Stimulated activated CD4-positive, alpha-beta T cell treated with anti-CD3 and anti-CD28 coated beads, Interleukin-15, amount 100 ng/mL, for 1 hour (primary cell): ENCODE measurements at places on chromosomes 3 and 15.

DNA sequence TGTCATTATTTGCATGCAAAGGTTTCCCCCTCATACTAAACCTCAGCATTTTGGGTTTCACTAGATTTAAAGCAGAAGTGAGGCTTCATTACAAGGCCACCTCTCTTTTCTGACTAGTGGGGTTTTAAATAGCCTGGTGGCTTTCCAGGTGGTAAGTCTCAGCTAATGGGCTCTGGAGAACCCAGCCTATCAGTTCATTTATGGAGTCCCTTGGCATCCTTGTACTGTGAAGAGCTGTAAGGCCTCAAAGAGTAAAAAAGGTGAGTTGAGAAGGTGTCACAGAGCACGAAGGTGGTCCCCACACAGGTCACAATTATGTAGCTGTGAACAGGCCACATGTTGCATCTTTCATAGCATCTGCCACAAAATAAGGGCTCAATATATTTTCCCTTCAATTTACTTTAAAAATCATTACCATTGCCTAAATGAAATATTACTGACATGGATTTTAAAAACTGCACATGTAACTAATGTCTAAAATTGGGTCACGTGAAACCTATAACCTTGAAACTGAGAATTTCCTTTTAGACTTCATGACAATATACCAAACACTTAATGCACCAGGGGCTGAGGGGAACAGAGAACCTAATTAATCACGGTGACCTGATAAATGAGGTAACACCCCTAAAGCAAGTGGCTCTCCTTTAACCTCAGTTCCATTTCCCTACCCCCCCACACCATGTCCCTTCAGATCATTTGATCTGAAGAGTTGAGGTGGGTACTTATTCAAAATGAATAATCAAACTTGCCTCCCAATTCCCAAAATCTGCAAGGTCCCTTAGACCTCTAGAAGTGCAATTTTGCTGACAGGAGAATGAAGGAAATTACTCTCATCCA lies 1.3 kb downstream of the NGLY1 start:
- DNase-seq = no peak

GRCh38 chr3:17078926-17079465 lies 194.2 kb downstream of the PLCL2 start:
- DNase-seq = no peak

- no peak for DNase-seq
Observed at GRCh38 chr3:10743366-10744097, 72.5 kb upstream of the SLC6A11 start.

DNA sequence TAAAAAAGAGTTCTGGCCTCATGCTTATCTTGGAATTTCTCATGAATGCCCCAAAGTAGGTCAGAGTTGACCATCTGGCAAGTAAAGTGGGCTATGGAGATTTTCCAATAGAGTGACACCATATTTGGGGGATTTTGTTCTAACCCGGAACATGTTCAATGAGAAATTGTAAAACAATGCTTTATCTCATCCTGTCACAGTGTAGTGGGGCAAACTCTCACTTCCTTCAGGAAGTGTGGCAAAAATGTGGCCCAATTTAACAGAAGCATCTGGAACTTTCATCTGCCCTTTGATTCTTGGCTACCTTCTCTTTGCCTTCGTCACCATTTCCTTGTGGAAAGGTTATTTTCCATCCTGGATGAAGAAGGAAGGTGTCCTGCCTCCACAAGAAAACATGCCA lies 70.8 kb downstream of the ADAMTS9 start:
- DNase-seq = no peak

- no peak for DNase-seq
Observed at GRCh38 chr15:76006136-76006778, 6.0 kb downstream of the NRG4 start.

- no peak for DNase-seq
Observed at GRCh38 chr15:53830707-53831386, 71.4 kb upstream of the WDR72 start.

DNA sequence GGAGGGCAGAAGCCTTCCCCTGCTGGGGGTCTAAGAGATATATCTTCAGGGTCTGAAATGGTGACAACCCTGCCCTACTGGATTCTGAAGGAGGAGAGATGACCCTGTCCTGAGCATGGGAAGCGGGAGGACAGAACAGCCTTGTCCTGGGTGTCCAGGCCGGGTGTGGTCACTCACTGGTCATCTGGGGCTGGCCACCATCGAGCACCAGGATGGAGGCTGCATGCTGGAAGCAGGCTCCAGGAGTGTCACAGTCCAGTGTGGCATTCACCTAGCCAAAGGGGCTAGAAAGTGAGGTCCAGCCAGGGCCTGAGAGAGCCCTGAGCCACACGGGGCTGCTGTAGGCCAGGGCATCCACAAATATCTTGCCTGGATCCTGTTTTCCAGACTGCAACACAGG lies 5.2 kb downstream of the CDHR4 start:
- DNase-seq = no peak
